ENCODE measurements at places on chromosomes 4 and X.

- DNase-seq: no peak
Measured at GRCh38 chr4:139918591-139918990, 235.4 kb downstream of the MAML3 start.

- DNase-seq: no peak
Measured at GRCh38 chrX:153968754-153969124, 2.9 kb downstream of the HCFC1 start.

DNA sequence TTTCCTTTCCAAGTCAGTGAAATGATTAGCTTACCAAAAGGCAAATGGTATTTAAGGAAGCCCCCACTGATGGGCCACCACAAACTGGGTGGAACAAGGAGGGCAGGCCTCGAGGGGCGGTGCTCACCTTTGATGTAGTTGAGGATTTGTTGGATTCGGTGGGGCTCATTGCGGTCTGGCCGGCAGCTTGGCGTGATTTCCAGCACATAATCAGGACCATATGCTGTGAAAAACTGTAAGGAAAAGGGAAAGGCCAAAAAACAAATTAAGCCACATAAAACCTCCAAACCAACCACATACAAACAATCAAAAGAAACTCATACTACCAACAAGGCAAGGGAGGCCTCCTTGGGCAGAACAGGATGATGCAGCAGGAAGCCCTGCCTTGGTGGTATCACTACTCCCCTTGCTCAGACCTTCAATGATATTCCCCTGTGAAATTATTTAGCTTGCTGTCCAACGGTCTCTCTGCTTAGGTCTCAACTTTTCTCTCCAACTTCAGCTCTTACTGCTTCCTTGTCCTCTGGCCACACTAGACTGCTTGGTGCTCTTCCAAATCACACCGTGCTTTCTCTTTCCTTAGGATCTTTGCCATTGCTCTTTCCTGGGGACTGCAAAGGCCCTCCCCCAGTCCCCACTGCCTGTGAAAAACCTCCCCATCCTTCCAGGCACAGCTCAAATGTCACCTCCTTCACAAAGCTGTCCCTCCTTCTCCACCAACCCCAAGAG lies 46.1 kb upstream of the CITED1 start:
- no peak for DNase-seq

DNA sequence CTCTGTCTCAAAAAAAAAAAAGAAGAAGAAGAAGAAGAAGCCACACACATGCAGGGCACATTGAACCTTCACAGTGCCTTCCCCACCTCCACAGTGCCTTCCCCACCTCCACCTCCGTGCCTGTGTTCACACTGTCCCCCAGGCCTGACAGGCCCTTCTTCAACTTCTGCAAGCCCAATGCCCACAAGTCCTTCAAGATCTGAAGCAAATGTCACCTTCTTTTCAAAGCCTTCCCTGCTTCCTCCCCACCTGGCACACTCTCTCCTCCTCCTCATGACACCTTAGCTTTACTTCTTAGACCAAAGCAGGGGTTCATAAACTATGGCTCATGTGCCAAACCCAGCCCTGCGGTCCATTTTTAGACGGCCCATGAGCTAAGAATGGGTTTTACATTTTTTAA lies 19.9 kb downstream of the ELF4 start:
- DNase-seq: no peak

DNA sequence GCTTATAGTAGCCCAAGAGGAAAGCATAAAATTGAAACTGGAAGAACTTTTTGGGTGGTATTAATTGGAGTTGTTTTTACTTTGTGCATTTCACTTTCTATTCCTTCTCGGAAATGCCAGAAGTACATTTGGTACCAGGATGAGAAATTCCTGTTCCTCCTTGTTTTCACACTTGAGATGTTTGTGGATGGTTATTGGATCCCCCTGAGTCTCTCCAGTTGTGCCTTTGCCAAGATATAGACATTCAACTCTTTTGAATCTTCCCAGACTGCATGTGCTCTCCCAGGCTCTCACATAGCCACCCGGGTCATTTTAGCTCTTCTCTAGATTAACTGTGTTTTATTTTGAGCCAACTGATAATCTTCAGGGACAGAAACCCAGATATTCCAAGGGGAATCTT lies 120.5 kb downstream of the AFF1 start:
- no peak for DNase-seq

GRCh38 chr4:186061921-186062320 lies 7.0 kb upstream of the TLR3 start:
- no peak for DNase-seq

DNA sequence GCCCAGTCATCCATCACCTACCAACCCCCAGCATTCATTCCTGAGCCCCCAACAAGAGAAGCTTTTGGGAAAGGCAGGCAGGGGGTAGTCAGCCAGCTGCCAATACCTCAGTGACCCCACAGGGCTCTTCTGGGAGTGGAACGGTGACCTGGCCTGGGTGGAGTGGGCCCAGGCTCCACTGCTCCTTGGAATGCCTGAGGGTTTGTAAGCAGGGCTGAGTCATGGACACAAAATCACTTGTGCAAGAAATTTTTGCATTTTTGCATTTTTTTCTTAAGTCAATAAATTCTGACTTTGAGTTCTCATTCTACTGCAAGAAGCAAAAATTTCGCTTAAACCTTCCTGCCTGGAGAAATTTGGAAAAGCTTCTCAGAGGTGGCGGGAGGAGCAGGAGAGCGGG lies 18.5 kb downstream of the SORCS2 start:
- DNase-seq: no peak

DNA sequence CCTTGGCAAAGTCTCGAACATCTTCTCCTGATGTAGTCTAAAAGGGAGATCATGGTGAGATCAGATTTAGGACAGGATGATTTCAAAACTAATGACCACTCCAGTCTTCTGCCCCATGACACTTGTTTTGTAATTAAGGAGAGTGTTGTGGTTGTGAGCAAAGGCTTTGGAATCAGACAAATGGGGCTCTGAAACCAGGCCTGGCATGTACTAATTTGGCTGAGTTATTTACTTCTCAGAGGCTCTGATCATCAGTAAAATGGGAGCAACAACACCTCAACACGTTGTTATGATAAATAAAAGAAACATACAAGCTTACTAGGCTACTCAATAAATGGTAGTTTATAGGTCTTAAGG lies 106.9 kb upstream of the FTHL17 start:
- DNase-seq: no peak

GRCh38 chrX:125096469-125096868 lies 223.2 kb upstream of the TEX13C start:
- no peak for DNase-seq

GRCh38 chr4:87973283-87974169 lies 2.0 kb upstream of the SPP1 start:
- no peak for DNase-seq

- DNase-seq: peak; percentile 48
Measured at GRCh38 chrX:41275661-41276609, 58.0 kb upstream of the DDX3X start.

- no peak for DNase-seq
Measured at GRCh38 chrX:129659861-129660260, 5.1 kb upstream of the APLN start.

DNA sequence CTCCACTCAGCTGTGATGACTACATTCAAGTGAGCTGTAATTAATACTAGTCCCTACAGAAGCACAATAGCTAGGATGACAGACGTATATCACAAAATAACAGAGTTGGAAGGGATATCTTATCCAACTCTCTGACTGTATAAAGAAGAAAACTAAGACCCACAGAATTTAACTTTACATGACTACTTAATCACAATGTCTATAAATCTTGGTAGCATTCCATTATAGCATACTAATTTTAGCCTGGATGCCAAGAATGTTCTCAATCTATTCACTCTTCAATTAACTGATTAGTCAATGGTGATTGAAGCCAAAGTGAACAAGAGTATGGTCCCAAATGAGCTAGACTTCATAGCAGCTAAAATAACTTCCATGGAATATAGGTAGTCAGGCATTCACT lies 31.2 kb downstream of the RPS6KA6 start:
- no peak for DNase-seq

- DNase-seq: no peak
Measured at GRCh38 chr4:4591071-4591470, 49.2 kb upstream of the STX18 start.

DNA sequence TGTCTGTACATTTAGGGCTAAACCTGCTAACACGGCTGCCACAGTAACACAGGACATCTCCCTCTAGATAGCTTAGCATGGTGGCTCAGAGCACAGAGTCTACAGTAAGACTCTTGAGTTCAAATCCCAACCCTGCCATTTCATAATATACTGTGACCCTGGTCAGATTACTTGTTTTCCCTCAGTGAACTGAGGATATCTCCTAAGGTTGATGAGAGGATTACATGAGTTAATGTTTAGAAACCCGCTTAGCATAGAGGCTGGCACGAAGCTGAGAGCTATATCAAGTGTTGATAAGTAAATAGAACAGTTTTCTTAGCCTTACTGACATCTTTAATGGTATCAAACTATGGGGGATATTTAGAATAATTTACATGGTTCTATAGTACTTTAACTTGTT lies 37.2 kb downstream of the CASP3 start:
- DNase-seq: no peak

DNA sequence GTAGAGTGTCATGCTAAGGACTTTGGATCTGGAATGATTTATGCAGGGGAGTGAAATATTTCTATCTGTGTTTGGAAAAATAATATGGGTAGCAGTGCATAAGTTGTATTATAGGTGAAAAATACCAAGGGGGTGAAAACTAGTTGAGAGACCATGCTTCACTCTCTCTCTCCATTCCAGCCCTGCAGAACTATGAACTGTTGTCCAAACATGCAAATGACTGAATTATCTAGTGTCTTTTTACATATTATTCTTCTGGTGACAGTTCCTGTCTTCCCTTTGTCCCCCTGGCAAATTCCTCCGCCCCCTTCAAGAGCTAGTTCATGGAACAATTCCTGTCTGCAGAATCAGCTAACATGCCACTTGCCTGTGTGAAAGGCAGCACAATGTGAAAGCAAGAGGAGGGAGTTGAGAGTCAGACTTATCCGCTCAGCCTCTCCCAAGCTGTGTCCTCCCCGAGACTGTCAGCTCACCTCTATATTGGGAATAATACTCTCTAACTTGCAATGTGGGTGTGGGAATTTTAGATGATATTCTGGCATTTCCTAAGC lies 2.3 kb downstream of the PF4 start:
- DNase-seq: no peak

Data from stimulated activated CD8-positive, alpha-beta memory T cell treated with anti-CD3 and anti-CD28 coated beads, Interleukin-2, amount 100 ng/mL, for 48 hours (primary cell).